NCI-H1105 (cell line): ENCODE measurements at places on chromosomes 6 and 20.
A peak's percentile ranks its signal among the peaks of the same experiment; 100 is the strongest.

- DNase-seq, result no peak
These were observed 4.1 kb downstream of the TMEM239 start for GRCh38 chr20:2820084-2820895.

GRCh38 chr20:64228751-64229506 lies 26.6 kb upstream of the PCMTD2 start:
- DNase-seq, result no peak

- DNase-seq, result peak; percentile 12
These were observed 47.1 kb downstream of the SCAND1 start for GRCh38 chr20:35907017-35907701.

DNA sequence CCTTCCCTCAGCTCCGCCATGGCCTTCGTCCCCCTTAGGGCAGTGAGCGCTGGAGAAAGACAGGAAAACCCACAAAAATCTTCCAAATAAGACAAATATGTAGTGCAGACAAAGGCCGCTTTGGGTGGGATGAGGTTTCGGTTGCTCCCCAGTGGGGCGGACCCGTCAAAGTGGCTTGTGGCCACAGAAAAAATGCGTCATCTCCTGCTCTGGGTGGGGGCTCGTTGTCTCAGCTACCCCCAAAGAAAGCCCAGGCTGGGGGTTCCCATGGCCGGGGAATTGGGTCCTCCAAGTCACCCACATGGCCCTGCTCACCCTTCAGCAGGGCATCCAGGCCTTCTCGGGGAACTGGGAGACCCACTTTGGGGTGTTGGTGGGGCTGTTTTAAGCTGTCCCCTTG lies 21.9 kb upstream of the SCUBE3 start:
- no peak for DNase-seq

GRCh38 chr6:43803783-43804549 lies 34.0 kb downstream of the VEGFA start:
- no peak for DNase-seq

DNA sequence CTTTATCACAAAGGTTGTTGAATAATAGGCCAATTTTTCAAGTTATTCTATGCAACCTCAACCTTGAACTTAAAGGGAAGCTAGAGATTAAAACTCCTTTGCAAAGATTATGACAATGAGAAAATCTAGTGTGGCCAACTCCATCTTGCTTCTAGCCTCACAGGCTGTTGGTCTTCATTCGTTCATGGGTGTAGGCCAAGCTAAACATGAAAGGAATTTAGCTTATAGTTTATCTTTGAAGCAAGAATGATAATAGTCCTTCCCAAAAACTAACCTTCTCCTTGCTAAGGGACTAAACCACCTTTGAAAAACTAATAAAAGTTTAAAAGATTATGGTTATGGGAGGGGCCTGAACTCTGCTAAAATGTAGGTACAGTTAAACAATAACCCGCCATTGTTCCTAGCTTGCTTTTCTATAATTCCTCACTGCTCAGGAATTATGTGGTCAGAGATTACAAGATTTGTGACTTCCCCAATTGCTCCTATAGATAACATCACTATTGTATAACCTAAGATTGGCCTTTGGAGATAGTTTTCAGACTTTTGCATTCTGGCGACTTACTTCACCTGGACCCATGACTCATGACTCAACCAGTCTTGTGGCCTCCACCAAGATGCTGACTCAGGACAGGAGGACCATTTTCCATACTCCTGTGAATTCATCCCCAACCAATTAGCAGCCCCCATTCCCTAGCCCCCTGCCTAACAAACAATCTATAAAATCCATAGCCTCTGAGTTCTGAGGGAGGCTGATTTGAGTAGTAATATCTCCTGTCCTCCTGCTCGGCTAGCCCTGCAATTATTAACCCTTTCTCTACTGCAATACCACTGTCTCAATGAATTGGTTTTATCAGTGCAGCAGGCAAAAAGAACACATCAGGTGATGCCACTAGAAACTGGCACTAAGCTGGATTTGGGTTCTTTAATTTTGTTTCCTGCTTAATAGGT lies 154.5 kb downstream of the CD83 start:
- no peak for DNase-seq

GRCh38 chr6:154916857-154917256 lies 78.3 kb upstream of the TIAM2 start:
- no peak for DNase-seq

- DNase-seq, result no peak
These were observed 55.5 kb upstream of the TRERF1 start for GRCh38 chr6:42507195-42507594.
